CD4-positive, alpha-beta T cell treated with Interleukin-6 at 100 ng/mL for 8 hours (primary cell): ENCODE measurements at places on chromosomes 12 and 14.
A peak's percentile ranks its signal among the peaks of the same experiment; 100 is the strongest.

GRCh38 chr14:100892496-100893227 is 10.9 kb downstream of the RTL1 start:
- no peak for DNase-seq

- peak; percentile 75 for DNase-seq
Observed at GRCh38 chr14:23009939-23010726, at the start of gene C14orf93. Gene C14orf93, minus strand, starts transcription at chr14:23010143. Its CDS starts 11,120 bp downstream, at chr14:22999023.

- peak; percentile 32 for DNase-seq
Observed at GRCh38 chr12:110937104-110937641, 16.8 kb upstream of the MYL2 start.

- peak; percentile 82 for DNase-seq
Observed at GRCh38 chr14:68781161-68782021, 11.5 kb downstream of the ZFP36L1 start.

GRCh38 chr12:122928404-122929147 is 32.7 kb upstream of the VPS37B start:
- no peak for DNase-seq

- no peak for DNase-seq
Observed at GRCh38 chr12:12583510-12584178, 21.0 kb upstream of the DUSP16 start.

- DNase-seq, result no peak
Observed at GRCh38 chr12:130965668-130966067, 12.0 kb downstream of the ADGRD1 start.

- DNase-seq, result no peak
Observed at GRCh38 chr14:36518031-36518585, 1.9 kb downstream of the NKX2-1 start.

DNA sequence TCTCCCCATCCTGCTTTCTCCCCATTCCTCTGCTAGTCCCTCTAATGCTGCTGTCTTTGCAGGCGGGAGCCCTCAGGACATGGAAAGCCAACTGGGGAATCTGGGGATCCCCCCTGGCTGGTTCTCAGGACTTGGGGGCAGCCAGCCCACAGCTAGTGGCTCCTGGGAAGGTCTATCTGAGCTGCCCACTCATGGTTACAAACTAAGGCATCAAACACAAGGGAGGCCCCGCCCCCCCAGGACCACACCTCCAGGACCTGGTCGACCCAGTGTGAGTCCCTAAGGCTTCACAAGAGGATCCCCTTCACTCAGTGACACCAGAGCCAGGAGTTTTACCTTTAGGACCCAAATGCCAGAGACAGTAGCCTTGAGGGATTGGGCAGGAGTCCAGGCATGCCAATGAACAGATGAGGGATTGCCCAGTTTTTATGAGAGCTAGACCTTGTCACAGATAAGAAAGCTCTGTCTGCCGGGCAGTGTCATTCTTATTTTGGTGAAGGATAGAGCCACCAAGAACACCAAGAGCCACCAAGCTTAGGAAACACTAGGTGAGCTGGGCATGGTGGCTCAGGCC is 8.0 kb upstream of the CPNE6 start:
- no peak for DNase-seq

GRCh38 chr14:80618751-80619329 is 322.7 kb downstream of the CEP128 start:
- no peak for DNase-seq

- DNase-seq, result no peak
Observed at GRCh38 chr12:64681200-64682052, 71.1 kb downstream of the RASSF3 start.

DNA sequence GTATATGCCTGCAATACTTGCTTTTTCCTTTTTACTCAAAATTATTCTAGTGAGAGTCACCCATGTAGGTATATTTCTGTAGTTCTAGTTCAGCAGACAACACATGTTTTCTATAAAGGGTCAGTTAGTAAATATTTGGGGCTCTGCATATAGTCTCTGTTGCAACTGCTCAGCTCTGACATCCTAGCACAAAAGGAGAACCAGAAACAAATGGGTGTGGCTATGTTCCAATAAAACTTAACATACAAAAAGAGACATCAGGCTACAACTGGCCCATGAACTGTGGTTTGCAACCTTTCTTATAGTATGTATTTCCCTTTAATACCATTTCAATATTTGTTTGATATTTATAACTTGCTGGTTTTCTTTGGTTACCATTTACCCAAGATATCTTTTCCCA is 11.9 kb downstream of the NT5DC3 start:
- no peak for DNase-seq

GRCh38 chr14:103020271-103021170 is 36.8 kb downstream of the CDC42BPB start:
- no peak for DNase-seq

DNA sequence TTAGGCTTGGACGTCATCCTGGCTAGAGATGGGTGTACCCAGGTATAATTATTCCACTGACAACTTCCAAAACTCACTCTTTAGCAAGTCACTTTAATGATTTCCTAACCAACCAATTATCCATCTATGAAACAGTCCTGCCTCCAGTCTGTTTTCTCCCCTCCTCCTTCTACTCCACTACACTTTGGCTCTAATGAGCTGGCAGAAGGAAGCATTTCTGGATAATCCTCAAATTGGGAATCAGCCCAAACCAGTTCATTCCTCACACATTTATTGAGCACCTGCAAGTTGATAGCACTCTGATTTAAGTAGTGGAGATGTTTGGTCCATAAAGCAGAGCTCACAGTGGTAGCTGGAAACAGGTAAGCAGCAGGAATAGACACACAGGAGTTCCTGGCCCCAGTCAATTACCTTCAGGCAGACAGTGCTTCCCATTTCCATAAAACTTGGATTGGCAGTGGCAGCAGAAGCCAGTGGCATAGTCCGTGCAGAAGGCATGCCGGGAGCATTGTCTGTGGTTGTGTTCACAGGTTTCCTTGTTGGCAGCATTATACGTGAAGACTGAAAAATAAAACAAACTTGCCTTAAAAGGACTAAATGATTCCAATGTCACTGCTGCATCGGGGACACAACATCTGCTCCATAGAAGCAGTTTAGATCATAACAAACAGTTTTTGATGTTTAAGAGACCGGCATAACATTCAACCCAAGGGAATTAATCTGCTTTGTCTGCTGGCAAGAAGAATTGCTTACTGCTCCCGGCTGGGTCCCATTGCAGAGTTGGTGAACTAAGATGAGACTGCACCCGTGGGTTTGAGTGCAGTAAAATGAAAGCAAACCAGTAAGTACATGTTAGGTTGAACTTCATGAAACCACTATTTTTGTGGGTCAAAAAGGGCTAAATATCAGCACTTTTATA is 26.2 kb downstream of the NID2 start:
- no peak for DNase-seq

DNA sequence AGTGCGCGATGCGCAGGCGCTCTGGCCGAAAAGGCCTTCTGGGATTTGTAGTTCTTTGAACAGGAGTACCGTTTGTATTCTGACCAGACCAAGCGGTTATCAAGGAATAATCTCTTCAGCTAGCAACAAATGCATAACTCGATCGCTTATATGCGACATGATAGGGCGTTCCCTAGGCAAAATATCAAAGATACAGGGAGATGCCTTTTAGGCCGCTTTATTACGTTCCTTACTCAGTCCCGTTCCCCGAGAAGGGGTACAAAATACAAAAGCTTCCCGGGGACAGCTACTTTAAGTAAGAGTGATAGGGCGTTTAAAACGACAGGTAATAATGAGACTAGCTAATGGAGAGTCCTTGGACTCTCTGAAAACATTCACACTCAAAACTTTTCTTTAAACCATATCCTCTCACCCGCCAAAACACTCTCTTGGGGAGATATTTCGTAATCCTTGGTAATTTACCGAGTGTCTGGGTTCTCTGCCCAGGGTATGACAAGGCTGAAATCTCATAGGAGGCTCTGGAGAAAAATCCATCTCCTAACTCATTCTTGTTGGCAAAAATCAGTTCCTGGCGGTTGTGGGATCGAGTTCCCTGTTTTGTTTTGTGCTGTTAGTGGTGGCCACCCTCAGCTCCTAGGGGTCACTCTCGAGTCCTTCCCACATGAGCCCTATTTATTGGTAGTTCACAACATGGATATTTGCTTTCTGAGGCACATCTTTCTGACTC is 412 bp upstream of the SNW1 start:
- no peak for DNase-seq

- no peak for DNase-seq
Observed at GRCh38 chr12:43653289-43653915, 101.4 kb upstream of the ADAMTS20 start.

GRCh38 chr14:65195042-65195719 is 92.9 kb upstream of the MAX start:
- no peak for DNase-seq

- peak; percentile 59 for DNase-seq
Observed at GRCh38 chr12:3275171-3276041, 198.2 kb downstream of the TSPAN9 start.

DNA sequence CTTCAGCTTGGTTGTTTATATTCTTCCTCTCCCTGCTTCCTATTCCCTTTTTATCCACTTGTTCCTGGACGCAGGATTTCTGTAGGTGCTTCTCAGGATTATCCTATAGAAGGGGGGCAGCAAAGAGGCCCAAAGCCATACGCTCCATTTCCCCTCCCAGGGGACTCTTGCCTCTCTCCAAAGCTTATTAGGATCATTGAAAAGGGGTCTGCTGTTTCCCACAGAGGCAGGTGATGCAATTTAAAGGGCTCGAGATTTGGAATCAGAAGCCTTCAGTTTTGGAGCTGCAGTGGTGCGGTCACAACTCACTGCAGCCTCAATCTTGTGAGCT is 31.5 kb upstream of the SYNDIG1L start:
- no peak for DNase-seq
